ENCODE measurements at places on chromosomes 2 and 18.

GRCh38 chr2:145597809-145598208 lies 1077.9 kb upstream of the ZEB2 start:
- no peak for DNase-seq

- no peak for DNase-seq
These were observed 530.3 kb upstream of the FSIP2 start for GRCh38 chr2:185208261-185208660.

DNA sequence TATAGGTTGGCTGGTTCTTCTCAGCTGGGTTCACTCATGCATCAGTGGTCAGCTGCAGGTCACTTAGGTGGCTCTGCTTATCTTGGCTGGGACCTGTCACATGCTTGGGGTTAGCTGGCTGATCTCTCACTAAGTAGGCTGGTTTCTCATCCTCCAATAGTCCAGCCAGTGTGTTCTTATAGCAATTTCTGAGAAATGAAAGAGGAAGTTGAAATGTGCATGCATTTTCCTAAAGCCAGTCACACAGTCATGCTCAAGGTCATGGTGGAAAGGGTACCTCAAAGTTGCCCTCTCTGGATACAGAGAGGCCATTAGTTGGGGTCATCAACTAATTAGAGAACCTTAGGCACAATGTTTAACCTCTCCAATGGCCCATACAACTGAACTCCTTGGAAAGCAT lies 64.4 kb downstream of the KLHL29 start:
- peak; percentile 80 for DNase-seq

DNA sequence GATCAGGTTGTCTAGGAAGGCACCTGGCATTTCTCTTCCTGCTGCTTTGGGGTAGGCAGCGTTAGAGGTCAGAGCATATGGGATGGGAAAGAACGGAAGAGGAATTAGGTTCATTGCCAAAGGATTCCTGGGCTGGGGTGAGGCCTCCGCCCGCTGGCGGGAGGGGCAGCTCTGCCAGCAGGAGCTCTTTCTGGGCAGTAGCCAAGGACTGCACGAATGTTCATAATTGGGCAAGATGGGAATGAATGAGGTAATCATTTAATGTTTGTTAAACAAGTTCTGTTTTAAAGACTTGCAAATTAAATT lies 253.9 kb downstream of the AGAP1 start:
- DNase-seq, result no peak

DNA sequence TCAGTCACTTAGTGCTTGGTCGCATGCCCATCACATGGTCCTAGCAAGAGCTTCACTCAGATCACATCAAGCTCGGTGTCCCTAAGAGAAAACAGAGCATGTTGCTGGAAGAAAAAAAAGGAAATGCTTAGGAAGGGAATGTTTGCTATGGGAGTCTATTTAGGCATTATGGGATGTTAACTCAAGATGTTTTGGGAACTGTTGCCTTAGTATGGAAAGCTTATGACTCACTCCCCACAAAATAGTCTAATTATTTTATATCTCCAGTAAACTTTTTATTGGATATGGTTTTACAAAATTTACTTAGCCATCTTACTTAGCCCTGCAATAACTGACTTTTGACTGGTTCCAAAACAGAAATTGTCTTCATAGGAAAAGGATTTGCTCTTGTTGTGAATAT lies 439.5 kb upstream of the ZEB2 start:
- DNase-seq, result no peak
